ENCODE measurements at places on chromosomes 4 and X. TPM values are rescaled to one million over a fixed set of nuclear protein-coding genes. Genes with fewer than 3 reads are reported as not detected.

GIMD1 gene
- not detected for total RNA-seq

AWAT2 gene
- total RNA-seq, result not detected

ABCD1 gene
- total RNA-seq, result 25.6 TPM

ATP7A gene
- total RNA-seq, result 5.0 TPM

GPRASP2 gene
- total RNA-seq, result 7.5 TPM

CLNK gene
- total RNA-seq, result not detected

UFSP2 gene
- 41.0 TPM for total RNA-seq

Measured in heart left ventricle (tissue), 16 donors.